ENCODE measurements at places on chromosomes 12 and 14. TPM values are rescaled to one million over a fixed set of nuclear protein-coding genes. Genes with fewer than 3 reads are reported as not detected.
A peak's percentile ranks its signal among the peaks of the same experiment; 100 is the strongest.

Gene NAV3
- 7.1 TPM for total RNA-seq

DNA sequence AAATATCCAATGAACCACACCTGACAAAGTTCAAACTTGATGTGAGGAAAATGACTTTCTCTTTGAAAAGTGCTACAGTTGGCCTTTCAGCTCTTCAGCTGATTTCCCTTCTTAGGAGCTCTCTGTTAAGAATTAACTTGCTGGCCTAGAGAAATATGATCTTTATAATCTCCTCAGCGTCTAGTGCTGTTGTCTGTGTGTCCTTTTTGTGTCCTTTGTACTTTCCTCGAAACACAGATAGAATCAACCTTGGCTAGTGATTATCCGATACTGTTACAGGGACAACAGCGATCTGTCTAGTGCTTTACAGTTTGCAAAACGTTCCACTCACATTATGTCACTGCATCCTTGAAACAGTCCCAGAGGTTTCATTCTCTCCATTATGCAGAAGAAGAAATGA lies 162.8 kb upstream of the RMST start:
- H3K4me3 ChIP-seq, result no peak overlapping the region
- peaks cover 12% of the 10 kb centered on the region for H3K27me3 ChIP-seq
- no peaks in the 10 kb centered on the region for H3K36me3 ChIP-seq
- no peak for DNase-seq

Gene TMEM179
- total RNA-seq, result not detected

Gene LRP1-AS
- not detected for total RNA-seq

GRCh38 chr12:91604897-91605296 lies 422.3 kb upstream of the DCN start:
- no peak for DNase-seq
- H3K4me1 ChIP-seq, result peaks cover 16% of the 10 kb centered on the region
- no peak overlapping the region for H3K4me3 ChIP-seq
- H3K27me3 ChIP-seq, result no peaks in the 10 kb centered on the region
- H3K36me3 ChIP-seq, result no peaks in the 10 kb centered on the region

Gene FCF1
- 62.3 TPM for total RNA-seq

DNA sequence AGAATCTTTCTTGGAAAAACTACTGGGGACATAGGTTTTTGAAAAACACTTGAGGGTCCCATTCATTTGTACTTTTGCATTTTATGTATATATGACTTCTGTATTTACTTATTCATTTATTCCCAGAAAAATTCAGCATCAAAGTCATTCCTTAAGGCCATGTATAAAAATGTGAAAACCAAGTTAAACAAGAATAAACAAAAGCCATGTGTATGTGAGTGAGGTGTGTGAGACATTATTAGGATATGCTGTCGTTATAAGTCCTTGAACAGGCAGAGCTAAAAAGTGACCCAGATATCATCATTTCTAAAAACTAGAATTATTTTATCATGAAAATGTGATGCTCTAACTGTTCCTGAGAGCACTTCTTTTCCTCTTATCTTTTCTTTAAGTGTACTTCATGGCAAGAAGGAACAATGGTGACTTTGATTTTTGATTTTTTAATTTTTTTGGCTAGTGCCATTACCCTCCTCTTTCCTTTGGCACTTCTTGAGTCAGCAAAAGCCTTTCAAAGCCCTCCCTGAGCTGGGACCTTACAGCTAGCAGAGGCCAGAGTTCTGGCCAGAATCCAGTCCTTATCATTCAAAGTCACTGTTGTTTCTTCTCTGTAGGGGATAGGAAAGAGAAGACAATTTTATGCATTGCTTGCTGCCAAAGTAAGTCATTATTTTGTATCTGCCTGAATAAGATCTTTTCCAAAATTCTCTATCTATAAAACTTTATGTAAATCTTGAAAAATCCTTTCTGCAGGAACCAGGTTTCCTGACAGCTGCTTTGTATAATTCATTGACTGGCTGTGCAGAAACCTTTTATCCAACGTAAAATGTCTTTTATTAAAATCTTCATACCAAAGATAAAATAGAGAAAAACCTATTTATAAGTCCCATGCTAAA lies 419.7 kb upstream of the PRICKLE1 start:
- no peaks in the 10 kb centered on the region for H3K36me3 ChIP-seq
- H3K27me3 ChIP-seq, result no peaks in the 10 kb centered on the region
- H3K27ac ChIP-seq, result no peak overlapping the region
- H3K4me3 ChIP-seq, result no peak overlapping the region

GRCh38 chr14:100823413-100824080 lies 2.4 kb upstream of the MEG3 start:
- H3K27me3 ChIP-seq, result peaks cover 26% of the 10 kb centered on the region
- H3K27ac ChIP-seq, result no peak overlapping the region
- no peak overlapping the region for H3K4me3 ChIP-seq
- H3K4me1 ChIP-seq, result no peaks in the 10 kb centered on the region
- no peak for DNase-seq

Gene KCNA5
- not detected for total RNA-seq

DNA sequence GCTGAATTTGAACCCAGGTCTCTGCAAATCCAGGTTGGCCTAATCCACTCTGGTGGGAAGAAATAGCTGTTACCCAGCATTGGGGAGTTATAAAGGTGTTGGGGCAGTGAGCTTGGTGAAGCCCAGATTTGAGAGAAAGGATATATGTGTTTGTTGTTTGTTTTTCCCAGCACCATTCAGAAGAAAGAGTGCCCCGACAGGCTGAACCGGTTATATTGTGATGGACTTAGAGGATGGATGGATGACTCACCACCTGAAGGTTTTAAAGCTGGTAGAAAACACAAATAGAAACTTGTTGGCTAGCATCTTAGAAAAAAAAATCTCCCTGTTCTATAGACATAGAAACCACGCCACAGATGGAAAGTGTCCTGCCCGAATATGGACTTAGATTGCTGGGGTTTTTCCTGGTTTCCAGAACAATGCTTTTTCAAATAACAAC lies 404.6 kb downstream of the MED13L start:
- H3K36me3 ChIP-seq, result no peaks in the 10 kb centered on the region
- H3K4me1 ChIP-seq, result no peaks in the 10 kb centered on the region
- H3K27ac ChIP-seq, result no peak overlapping the region
- DNase-seq, result no peak

DNA sequence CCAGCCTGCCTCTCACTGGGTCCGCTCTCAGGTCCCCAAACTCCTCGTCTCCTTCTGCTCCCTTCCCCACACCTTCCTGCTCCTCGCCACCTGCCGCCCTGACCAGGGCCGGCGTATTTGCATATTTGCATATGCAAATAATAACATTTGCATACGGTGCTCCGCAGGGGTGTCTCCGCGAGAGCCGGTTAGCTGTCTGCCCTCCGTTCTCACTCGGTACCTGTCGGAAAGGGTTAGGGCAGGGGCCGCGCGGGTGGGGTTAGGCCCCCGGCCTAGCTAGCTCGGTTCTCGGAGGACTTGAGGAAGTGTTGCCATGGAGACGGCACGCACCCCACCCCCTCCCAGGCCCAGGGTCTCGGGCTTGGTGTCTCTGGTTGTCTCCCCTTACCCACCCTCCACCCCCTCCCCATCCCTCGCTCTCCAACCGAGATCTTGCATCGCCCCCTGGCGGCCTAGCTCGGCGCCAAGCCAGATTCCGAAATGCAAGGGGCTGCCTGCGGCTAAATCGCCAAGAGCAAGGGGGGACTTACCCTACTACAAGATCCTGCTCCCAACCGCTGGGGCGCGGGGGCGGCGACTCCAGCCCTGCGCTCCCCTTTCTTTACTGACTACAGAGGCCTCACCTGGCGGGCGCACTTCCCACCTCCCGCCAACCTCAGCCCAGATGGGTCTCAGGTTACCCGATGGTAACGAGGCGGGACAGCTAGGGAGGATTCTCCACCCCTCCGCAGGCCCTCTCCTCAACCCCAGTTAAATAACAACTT lies 8.1 kb downstream of the STAC3 start:
- H3K4me3 ChIP-seq, result peak overlapping the region; percentile 67
- H3K36me3 ChIP-seq, result peaks cover 4% of the 10 kb centered on the region
- H3K27me3 ChIP-seq, result no peaks in the 10 kb centered on the region
- DNase-seq, result peak; percentile 66
- H3K27ac ChIP-seq, result no peak overlapping the region

DNA sequence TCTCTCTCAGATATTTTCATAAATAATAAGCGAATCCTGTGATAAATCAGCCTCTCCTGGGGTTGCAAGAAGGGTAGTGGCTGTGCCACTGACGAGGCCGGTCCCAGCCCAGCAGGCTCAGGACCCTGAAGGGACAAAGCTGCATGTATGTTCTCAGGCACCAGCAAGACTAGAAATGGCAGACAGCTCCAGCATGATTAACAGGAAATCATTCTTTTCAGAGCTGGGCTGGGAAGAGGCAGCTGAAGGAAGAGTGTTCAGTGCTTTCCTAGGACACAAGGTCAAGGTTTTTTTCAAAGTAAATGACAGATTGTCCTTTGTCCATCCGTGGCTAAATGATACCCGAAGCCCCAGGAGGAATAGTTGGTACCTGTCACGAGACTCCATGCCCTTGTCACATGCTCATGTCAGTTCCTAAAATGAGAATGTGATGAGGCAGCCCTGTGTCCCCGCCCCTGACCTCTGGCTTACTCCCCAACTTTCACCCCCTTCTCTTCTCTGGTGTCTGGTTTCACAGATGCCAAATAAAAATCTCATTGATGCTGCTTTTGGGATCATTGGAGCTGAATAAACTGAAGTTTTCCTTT lies 65.1 kb downstream of the PPP1R36 start:
- no peaks in the 10 kb centered on the region for H3K27me3 ChIP-seq
- H3K27ac ChIP-seq, result no peak overlapping the region
- H3K4me3 ChIP-seq, result no peak overlapping the region
- no peak for DNase-seq
